ENCODE measurements at places on chromosomes 16 and 17.

- no peak for DNase-seq
Observed at GRCh38 chr17:60249290-60249826, 99.6 kb downstream of the CA4 start.

- DNase-seq, result no peak
Observed at GRCh38 chr16:81094771-81095251, 1.4 kb downstream of the GCSH start.

GRCh38 chr17:42744806-42745617 is at the start of gene EZH1:
Gene EZH1, minus strand, starts transcription at chr17:42745040. Its CDS starts 16,099 bp downstream, at chr17:42728941.
- DNase-seq, result peak; percentile 76

DNA sequence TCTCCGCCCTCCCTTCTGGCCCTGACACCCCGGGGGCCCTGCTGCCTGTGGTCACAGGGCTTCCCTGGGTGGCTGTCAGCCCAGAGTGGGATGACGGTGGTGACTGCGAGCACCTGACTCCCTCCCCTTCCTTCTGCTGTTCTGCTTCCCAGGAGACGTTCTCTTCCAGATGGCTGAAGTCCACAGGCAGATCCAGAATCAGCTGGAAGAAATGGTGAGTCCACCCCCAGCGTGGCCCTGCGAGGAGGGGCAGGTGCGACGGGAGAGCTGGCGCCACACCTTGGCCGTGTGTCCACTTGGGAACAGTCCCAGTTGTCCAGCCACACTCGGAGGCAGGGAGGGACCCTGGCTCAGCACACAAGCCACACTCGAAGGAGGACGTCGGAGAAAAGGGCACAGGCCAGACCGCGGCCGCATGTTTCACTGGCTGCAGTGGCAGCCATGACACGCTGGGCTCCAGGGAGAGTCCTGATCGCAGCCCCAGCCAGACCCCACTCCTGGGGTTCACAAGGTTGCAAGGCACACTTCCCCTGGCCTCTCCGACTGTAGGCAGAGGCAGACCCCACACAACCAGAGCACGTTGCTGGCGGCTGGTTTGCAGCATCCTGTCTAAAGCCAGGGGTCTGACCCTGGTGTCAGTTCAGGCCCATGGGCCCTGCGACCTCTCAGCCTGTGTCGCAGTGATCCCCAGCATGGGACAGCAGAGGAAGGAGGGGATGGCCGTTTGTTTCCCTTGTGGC is 49.9 kb downstream of the BAIAP2 start:
- DNase-seq, result no peak

DNA sequence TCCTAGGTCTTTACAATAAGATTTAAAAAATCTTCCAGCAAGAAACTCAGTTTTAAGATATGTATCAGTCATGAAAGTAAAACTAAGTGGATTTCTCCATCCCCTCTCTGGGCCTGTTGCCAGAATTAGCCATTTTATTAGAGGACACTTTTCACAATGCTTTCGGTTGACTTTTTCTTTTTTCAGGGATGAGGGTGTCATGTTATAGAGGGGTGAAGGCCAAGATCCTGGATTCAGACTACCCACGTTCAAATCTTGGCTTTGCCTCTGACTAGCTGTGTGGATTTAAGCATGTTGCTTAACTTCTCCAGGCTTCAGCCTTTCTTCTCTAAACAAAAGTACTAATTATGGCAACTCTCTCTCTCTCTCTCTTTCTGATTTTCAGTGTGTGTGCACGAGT is 111.7 kb upstream of the COX10 start:
- peak; percentile 22 for DNase-seq

DNA sequence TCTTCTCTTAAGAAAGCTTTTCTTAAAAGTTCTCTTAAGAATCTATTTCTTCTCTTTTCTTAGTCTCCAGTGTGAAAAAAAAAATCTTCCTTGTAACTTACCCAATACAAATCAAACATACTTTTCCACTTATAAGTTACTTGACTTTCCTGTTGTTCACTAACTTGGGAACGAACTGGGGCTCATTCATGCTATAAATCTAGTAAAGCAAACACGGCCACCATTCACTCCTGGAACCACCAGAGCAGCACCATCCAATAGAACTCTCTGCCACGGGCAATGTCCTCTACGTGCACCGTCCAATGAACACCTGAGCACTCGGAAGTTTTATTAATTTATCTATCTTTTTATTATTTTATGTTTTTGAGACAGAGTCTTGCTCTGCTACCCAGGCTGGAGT is 20.8 kb downstream of the SRP68 start:
- DNase-seq, result no peak

- DNase-seq, result no peak
Observed at GRCh38 chr16:27381236-27381635, 20.7 kb upstream of the IL21R start.

DNA sequence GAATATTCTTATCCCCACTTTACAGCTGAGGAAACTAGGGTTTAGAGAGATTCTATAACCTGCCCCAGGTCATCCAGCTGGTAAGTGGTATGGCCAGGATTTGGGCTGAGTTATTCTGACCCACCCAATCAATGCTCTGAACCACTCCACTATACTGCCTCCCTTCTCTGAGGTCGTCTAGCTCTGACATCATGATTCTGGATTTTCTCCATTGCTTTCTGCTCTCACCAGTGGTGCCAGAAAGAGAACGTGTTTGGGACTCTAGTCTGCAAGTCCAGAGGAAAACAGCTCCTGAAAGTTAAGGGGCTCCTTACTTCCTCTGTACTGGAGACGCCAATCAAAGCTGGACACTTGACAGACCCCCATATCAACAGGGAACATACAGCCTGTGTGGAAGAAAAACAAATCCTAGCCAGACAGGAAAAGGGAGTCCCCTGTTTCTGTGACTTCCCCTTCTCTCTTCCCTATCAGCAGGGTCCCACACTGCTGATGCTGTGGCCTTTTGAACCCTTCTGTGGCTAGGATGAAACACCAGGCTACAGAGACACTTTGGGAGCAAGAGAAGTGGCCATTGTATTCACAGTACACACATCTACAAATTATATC is 6.0 kb upstream of the EZH1 start:
- no peak for DNase-seq

DNA sequence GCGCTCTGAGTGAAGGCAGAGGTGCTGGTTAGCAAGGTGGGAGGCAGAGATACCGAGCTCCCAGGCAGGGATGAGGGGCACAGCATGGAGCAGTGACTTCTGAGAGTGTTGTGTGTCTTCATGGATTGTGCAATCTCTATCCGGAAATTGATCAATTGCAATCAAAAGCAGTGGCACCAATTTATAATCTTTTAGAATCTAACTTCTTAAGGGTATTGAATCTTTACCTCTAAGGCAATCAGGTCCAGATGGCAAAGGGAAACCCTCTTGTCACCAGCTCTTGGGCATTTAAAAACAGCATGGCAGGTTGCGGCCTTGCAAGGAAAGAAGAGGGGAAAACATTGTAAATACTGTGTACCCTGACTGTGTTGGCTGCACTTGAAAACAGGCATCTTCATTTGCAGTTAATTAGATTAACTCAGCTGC is 58.0 kb upstream of the MRTFB start:
- no peak for DNase-seq

DNA sequence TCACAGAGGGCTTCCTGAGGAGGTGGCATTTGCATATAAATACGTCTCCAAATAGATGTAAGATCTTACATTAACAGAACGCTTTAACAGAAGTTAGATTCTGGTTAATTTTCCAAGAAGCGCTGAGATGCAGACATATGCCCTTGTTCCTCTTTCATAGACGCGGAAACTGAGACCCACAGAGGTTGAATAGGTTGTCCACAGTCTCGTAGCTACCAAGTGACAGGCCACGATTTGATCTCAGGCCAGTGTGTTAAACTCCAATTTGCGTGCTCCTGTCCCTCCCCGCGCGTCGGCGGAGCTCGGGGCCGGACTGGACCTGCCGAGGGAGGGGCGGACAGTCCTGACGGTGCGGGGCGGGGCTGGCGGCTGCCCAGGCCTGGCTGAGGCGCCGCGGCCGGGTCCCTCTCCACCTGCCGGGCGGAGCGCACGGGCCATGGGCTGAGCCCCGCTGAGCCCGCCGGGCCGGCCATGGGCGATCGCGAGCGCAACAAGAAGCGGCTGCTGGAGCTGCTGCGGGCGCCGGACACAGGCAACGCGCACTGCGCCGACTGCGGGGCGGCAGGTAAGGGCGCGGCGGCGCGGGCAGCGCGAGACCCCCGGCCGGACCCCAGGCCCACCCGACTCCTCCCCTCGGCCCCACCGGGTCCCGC is at the start of gene ADAP2:
Gene ADAP2, plus strand, starts transcription at position 402 of the 653 bp plus-strand sequence. Its CDS starts 70 bp downstream, at position 472.
- no peak for DNase-seq

GRCh38 chr17:34652021-34652555 is 72.7 kb downstream of the TMEM132E start:
- no peak for DNase-seq

GRCh38 chr17:72306037-72306436 is 185.2 kb downstream of the SOX9 start:
- no peak for DNase-seq

GRCh38 chr17:44314869-44315661 is 6.7 kb downstream of the RUNDC3A start:
- DNase-seq, result no peak

- no peak for DNase-seq
Observed at GRCh38 chr17:73309727-73310596, 1.8 kb downstream of the CDC42EP4 start.

- DNase-seq, result no peak
Observed at GRCh38 chr17:64099543-64099942, 30.4 kb downstream of the ERN1 start.

DNA sequence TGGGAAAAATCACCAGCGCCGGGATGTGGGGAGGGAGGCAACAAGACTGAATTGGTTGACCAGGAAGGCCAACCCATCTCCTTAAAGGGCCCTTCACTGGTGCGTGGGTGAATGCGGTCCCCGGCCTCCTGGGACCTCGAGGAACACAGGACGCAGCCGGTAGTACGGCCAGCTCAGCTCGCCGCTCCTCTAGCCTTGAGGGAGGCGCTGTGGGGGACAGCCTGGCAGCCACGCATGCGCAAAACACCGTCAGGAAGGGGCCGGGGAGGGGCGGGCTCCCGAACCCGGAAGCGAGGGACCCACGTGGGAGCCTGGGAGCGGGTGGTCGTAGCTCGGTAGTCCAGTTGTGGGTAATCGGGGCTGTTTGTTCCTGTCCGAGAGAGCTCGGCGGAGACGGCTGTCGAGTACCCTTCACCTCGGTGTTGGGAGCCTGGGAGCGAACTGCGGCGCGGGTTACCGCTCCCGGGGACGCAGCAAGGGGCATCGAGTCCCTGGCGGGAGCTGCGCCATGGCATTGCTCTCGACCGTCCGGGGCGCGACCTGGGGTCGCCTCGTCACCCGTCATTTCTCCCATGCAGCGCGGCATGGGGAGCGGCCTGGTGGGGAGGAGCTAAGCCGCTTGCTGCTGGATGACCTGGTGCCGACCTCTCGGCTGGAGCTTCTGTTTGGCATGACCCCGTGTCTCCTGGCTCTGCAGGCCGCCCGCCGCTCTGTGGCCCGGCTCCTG is at the start of gene MRM1:
Gene MRM1, plus strand, starts transcription at position 281 of the 727 bp plus-strand sequence. Its CDS starts 228 bp downstream, at position 509.
- peak; percentile 68 for DNase-seq

- DNase-seq, result no peak
Observed at GRCh38 chr16:60788631-60789030, 1247.6 kb downstream of the CDH8 start.

DNA sequence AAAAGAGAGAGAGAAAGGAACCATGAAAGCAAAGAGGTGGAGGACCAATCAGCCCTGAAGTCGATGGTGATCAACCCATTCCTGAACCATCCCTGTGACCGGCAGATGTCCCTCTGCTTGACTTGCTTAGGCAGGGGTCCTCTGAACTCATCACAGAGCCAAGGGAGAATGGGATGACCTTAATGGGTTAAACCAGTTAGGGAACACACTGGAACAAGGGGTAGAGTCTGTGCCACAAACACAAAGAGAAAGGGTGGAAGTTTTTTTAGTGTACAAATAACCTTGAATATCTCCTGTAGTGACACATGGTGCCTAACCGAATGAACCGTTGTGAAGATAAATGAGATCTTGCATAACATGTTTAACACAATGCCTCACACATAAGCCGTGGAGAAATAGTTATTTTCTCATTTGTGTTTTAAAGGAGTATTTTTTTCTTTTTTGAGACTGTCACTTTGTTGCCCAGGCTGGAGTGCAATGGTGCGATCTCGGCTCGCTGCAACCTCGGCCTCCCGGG is 11.2 kb downstream of the NAA60 start:
- DNase-seq, result no peak

DNA sequence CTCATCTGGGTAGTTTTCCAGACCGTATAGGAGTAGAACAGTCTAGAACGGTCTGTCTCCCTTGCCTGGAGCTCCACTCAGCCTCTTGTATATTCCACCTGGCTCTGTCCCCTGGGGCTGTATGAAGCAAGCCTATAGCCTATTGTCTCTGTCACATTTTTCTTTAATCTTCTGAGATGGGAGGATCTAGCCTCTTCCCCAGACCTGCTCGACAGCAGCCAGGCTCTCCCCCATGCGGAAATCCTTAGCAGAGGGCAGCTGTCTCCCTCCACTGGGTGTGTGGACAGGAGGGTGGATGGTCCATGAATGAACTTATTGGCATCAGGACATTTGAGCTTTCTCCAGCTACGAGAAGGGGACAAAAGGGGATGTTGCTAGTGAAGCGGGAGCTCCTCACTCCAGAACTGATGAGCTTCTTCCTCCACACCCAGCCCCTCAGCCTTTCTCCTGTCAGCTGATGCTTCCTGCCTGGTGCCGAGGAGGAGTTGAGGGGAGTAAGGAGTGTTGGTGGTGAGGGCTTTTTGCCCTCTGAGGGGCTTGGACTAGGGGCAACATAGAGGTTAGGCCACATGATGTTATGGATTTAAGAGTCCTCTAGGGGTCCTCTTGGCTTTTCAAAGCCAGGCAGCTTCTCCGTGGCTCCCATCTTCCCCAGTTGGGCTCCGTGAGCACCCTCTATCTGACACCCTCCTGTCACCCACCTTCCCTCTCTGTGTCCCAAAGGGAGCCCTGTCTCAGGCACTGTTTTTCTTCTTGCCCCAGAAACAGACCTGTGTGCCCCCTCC is 28.0 kb downstream of the ARHGAP23 start:
- DNase-seq, result no peak

DNA sequence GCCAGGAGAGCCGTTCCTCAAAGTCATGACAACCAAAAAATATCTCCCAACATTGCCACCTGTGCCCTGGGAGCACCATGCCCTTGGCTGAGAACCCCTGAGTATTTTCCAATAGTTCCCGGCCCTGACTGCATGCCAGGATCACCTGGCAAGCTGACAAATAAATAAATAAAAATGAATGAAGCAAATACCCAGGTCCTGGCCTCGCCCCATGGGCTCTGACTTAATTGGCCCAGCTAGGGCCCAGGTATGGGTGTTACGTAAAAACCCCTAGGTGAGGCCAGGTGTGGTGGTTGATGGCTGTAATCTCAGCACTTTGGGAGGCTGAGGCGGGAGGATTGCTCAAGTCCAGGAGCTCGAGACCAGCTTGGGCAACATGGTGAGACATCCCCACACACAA is 2.7 kb upstream of the C16orf74 start:
- DNase-seq, result no peak

GRCh38 chr17:30091121-30091670 is 25.4 kb upstream of the NSRP1 start:
- no peak for DNase-seq

GRCh38 chr17:38705803-38706504 is 881 bp downstream of the MLLT6 start:
- DNase-seq, result no peak

DNA sequence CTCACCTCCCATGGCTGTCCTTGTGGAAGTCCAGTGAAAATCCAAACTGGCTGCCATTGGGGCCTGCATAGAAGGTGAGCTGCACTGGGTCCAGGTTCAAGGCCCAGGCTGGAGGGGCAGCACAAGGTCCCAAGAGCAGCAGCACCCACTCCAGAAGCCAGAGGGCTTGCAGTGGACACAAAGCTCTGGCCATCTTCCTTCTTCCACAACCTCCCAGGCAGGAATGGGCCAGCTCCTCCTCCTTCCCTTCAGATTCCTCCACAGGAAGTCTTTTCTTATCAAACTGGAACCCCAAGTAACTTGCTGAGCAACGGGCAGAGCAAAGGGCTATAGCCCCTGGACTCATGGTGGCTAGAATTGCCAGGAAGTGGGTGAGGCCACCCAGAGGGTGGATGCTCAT is at the start of gene ITGA2B:
Gene ITGA2B, minus strand, starts transcription at position 369 of the 400 bp plus-strand sequence. Its CDS starts 176 bp downstream, at position 193.
- no peak for DNase-seq
